ENCODE measurements at places on chromosomes 13 and 19.

GRCh38 chr13:42883771-42884467 is 102.5 kb downstream of the FAM216B start:
- DNase-seq, result no peak

GRCh38 chr19:47540748-47541147 is 25.9 kb upstream of the NAPA start:
- DNase-seq, result no peak

GRCh38 chr19:46555628-46556280 is 45.4 kb upstream of the CALM3 start:
- no peak for DNase-seq

GRCh38 chr19:38004521-38005223 is 97.7 kb downstream of the SIPA1L3 start:
- peak; percentile 84 for DNase-seq

DNA sequence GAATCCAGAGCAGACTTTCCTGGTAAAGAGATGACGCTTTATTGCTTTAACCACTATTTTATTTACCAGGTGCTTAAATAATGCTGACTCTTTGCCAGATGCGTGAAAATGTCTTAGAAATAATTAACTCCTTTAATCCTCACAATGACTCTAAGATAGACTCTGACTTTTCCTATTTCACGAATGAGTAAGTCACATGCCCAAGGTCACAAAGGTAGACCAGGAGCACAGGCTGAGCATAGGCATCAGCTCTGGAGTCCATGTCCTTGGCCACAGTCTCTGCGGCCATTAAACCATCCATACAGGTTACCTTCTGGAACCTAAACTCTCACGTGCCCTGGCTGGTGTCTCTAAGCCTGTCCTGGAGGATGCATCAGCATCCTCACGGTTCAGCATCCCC is 87.3 kb downstream of the ERCC5 start:
- DNase-seq, result no peak

DNA sequence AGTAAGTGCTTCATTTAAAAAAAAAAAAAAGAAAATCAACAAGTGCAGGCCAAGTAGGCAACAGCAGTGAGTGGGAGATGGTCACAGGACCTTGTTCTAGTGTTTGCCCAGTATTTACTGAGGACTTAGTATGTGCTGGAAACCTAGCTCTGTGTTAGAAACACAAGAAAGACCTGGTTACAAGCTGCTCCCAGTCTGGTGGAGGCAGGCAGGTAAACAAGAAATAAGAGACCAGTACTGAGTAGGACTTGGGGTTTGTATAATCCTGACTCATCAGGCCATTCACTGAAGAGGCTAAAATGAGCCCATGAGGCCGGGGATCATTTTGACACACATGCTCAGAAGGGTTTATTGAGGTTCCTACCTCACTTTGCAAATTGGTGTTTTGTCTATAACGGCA is 21.5 kb upstream of the SERPINE3 start:
- no peak for DNase-seq

- DNase-seq, result no peak
These were observed 153.2 kb downstream of the USP12 start for GRCh38 chr13:27018344-27018861.

- DNase-seq, result no peak
These were observed 14.8 kb upstream of the GPI start for GRCh38 chr19:34350161-34350561.

- no peak for DNase-seq
These were observed 68.8 kb downstream of the LMO7 start for GRCh38 chr13:75704927-75705288.

DNA sequence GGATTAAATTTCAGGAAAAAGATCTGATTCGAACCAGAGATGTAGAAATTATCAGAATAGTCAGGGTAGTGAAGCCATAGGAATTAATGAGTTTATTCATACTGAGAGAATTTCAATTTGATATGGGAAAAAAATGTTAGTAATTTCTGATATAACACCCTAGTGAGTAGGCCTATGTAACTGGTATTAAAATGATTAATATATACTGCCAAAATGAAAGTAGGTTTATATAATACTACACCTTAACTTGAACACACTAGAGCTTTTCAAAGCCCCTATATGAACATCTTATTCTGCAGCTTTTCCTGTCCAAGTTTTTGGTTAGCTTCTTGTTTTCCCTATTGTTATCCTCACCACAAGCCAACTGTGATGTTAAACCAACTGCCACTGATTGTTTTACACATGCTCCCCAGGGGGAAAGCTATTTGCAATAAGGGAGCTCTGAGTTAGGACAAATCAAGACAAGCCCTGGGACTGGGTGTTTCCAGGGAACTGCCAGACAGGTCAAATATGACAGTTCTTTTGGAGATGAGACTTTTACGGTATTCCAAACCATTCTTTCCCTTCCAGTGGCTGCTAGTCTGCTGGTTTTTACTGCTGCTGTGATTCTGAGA is 45.3 kb downstream of the FNDC3A start:
- no peak for DNase-seq

- DNase-seq, result no peak
These were observed 2.4 kb upstream of the POU2F2 start for GRCh38 chr19:42134535-42135070.

DNA sequence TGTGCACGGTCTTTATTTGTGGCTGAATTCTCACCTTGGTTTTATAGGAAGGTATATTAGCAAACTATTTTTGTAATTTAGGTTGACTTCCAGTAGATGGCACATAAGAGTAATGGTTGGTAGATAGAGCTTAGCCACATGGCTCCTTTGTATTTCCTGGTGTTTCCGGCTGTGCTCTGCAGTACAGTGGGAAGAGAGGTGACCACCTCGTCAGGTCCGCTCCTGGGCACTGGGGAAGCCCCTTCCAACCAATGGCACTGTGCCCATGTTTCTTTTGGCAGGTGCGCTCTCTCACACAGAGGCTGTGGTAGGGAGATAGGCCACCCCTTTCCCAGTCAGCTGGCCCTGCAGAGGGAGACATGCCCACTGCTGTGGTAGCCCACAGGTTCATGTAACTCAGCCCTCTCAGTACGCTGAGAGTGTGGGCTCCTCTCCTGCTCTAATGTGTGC is 74.3 kb upstream of the ATP12A start:
- no peak for DNase-seq

DNA sequence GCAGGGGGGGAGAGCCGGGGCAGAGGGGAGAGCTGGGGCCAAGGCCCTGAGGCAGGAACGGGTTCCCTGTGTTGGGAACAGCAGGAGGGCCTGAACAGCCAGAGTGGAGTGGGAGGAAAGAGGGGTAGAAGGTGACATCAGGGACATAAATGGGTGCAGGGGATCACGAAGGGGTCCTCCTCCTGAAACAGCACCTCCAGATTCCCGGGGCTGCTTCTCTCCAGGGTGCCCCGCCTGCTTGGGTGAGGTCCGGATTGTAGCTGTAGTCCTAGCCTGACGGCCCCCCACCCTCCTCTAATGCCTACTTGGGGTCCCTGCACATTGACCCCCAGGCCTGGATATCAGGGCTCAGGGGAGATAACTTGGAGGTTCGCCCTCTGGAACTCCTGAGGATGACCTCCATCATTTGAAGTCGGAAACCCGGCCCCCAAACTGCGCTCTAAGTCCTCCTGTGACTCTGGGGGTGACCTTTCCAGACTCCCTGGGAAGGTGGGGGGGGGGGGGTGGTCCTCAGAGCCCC is 473 bp upstream of the SCN1B start:
- peak; percentile 47 for DNase-seq

GRCh38 chr19:45172173-45172572 is 5.9 kb downstream of the TRAPPC6A start:
- no peak for DNase-seq

DNA sequence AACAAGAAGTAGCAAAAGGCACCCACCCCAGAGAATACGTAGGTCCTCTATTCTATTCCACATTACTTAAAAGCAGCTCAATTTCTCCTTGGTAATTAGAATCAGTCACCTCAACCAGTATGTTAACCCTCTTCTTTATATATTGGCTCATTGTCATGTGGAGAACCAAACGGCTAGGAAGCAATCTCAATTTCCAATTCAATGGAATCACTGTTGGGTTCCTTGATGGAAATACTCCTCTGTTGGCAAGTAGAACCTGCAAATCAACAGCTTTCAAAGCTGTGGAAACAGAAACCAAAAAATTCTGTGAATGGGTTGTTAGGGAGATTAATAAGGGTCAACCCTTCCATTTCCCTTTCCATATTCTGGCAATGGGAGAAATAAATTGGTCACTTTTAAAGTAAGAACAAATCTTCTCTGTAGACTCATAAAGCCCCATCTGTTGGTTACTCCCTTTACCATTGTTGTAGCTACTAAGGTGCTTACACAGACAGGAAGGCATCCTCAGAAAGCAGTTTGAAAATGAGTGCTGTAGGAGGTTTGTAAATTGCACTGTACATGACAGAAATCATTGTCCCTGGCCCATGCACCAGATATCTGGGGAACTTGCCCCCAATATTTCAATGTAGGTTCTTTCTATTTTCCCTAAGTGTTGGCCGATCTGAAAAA is 138.6 kb upstream of the UFM1 start:
- no peak for DNase-seq

GRCh38 chr19:2232286-2233151 is 3.6 kb downstream of the PLEKHJ1 start:
- no peak for DNase-seq

DNA sequence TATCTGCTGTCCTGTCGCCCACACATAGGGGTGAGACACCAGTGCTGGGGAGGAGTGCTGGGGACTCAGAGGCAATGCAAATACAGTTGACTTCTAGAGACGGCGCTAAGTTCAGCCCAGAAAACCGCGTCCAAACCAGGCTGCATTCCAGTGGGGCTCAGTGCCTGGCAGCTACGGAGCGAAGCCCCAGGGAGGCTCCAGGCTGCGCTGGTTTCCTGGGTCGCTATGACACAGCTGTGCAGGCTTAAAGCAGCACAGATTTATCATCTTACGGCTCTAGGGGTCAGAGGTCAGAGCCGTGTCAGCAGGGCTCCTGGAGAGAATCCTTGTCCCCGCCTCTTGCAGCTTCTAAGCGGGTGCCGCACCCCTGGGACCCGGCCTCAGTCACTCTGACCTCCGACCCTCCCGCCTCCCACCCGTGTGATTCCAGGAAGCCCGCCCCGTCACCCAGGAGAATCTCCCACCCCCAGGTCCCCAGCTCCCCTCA is 61.6 kb downstream of the ANKRD10 start:
- DNase-seq, result no peak

DNA sequence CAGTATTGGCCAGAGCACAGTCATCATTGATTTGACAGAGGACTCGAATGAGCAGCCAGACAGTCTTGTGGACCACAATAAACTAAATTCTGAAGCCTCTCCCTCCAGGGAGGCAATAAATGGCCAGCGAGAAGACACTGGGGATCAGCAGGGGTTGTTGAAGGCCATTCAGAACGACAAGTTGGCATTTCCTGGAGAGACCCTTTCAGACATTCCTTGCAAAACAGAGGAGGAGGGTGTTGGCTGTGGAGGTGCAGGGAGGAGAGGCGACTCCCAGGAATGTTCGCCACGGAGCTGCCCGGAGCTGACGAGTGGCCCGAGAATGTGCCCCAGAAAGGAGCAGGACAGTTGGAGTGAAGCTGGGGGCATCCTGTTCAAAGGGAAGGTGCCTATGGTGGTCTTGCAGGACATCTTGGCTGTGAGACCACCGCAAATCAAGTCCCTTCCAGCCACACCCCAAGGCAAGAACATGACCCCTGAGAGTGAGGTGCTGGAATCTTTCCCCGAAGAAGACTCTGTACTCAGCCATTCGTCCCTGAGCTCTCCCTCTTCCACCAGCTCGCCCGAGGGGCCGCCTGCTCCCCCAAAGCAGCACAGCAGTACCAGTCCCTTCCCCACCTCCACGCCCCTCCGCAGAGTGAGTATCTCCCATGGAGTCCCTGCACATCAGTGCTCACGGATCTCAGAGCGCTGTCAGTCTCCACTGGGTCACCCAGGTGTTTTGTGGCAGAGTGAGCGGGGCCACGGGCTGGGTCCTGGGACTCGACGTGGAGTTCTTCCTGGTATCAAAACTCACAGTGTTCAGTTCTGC is 6.9 kb downstream of the CHAF1A start:
- no peak for DNase-seq

GRCh38 chr13:42832341-42833096 is 51.1 kb downstream of the FAM216B start:
- DNase-seq, result no peak

GRCh38 chr19:12833418-12833737 is 1.0 kb downstream of the RTBDN start:
- DNase-seq, result no peak

- no peak for DNase-seq
These were observed 3.5 kb upstream of the UBAC2 start for GRCh38 chr13:99197117-99197651.

DNA sequence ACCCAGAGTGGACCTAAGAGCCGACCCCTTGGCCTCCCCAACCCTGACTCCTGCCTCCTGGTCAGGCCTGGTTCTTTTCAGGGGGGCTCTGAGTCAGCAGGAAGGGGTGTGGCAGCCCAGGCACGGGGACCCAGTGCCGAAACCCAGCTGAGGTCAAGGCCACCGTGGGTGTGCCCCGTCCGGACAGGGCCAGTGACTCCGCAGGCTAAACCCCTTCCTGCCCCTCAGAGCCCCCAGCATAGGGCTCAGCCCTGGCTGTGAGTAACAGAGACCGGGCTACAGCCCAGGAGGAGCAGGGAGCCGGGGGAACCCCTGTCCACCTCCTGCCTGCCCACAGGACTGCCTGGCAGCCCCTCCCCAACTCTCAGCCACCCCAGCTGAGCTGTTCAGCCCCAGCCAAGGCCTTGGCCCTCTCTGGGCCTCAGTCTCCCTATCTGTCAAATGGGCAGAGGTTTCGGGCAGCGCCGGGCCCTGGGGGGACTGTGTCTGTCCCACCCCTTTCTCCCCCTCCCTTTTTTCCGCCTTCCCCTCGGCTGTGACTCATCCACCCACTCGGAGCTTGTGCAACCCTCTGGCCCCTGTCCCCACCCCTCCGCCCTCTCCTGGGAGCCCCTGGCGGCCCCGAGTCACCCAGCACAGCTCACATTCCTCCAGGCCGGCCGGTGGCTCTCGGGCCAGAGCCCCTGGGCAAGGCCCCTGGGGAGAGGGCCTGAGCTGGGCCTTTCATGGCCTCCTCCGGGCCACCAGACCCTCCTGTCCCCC is 8.6 kb downstream of the ZBTB7A start:
- no peak for DNase-seq

- peak; percentile 80 for DNase-seq
These were observed 39.6 kb downstream of the SHISA2 start for GRCh38 chr13:26011996-26012821.

- DNase-seq, result no peak
These were observed 17.5 kb downstream of the ELAVL3 start for GRCh38 chr19:11463391-11463790.

DNA sequence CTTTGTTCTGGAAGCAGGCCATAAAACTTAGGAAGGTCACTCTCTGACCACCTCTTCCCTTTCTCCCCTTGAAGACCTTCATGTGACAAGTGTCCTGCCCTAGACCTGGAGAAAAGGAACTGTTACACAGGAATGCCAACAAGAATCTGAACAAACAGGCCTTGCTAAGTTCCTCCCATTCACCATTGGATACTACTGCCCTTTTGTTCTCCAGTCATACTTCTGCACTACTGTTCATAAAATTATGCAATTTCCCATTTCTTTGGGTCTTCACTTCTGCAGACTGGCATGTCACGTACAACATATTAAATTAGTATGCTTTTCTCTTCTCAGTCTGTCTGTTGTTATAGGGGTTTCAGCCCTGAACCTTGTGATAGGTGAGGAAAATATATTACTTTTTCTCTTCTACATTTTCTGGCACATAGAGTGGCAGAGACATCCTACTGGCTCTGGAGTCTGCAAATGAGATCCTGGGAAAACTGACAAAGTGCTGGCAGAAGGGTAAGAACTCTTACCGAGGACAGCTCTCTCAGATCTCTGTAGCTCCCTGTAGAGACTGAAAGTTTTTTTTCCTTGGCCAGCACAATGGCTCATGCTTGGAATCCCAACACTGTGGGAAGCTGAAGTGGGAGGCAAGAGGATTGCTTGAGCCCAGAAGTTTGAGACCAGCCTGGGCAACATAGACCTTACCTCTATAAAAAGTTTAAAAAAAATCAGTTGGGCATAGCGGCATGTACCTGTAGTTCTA is 87.6 kb upstream of the SPRY2 start:
- DNase-seq, result no peak

Measured in right kidney (tissue), 9 donors.